Neural crest cell (in vitro differentiated cells): ENCODE measurements at places on chromosomes 7 and 10. TPM values are rescaled to one million over a fixed set of nuclear protein-coding genes. Genes with fewer than 3 reads are reported as not detected.

The GJC3 gene
- total RNA-seq, result 0.28 and 0.45 TPM in 2 replicates

The PPP1R3A gene
- total RNA-seq, result not detected in 2 replicates

GRCh38 chr10:121998462-121998861 lies 9.5 kb downstream of the TACC2 start:
- DNase-seq, result no peak

GRCh38 chr10:15518250-15518649 lies 147.2 kb upstream of the FAM171A1 start:
- DNase-seq, result no peak

- DNase-seq, result peak; percentile 36
Observed at GRCh38 chr7:98802088-98802780, 67.6 kb downstream of the TMEM130 start.

GRCh38 chr10:8035641-8036470 lies 18.6 kb upstream of the GATA3 start:
- no peak for DNase-seq

The IGFBP3 gene
- total RNA-seq, result 35.2 and 40.2 TPM in 2 replicates

DNA sequence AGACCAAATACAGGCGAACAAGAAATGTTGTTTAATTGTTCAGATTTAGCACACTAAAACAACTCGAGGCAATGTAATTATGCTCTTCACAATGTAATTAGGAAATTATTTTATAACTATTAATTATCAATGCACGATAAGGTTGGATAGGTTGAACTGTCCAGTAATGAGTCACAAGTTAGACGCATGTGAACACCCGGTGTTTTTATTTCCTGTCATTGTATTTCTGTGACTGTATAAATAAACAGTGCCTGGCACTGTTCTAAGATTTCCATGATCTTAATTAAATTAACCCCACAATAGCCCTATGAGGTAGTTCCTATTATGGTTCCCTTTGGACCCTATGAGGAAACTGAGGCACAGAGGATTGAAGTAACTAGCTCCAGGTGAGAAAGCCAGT lies 26.2 kb downstream of the C10orf105 start:
- no peak for DNase-seq

The IL6 gene
- not detected in 2 replicates for total RNA-seq

DNA sequence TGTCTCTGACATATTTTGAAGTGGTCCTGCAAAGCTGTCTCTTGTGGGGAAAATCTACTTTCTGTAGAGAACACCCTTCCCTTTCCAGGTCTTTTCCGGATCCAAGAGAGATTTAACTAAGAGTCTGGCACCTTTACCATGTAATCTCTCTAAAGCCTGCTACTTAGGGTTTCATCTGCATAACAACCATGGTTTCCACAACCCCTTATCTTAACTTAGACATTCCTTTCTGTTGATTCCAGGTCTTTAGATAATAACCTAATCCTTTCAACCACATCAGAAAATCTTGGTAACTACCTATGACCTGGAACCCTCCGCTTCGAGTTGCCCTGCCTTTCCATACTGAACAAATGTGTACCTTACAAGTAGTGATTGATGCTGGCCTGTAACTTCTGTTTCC lies 243.6 kb upstream of the PTER start:
- DNase-seq, result no peak
